ENCODE measurements at places on chromosomes 1 and 21.

- peak within 1 kb of the TSS; percentile 98 for H3K27ac ChIP-seq
- peak; percentile 72 for DNase-seq
- peaks cover 27% of the 10 kb centered on the region for H3K4me1 ChIP-seq
- H3K4me3 ChIP-seq, result peak within 1 kb of the TSS; percentile 89
- no peaks in the 10 kb centered on the region for H3K27me3 ChIP-seq
- no peaks in the 10 kb centered on the region for H3K36me3 ChIP-seq
These were observed at the start of gene PHTF1 for GRCh38 chr1:113759333-113760101. Gene PHTF1, minus strand, starts transcription at chr1:113759486. Its CDS starts 783 bp downstream, at chr1:113758703.

- no peak overlapping the region for H3K4me3 ChIP-seq
- H3K27ac ChIP-seq, result no peak overlapping the region
- H3K4me1 ChIP-seq, result no peaks in the 10 kb centered on the region
- no peak for DNase-seq
- H3K36me3 ChIP-seq, result no peaks in the 10 kb centered on the region
These were observed 600.6 kb downstream of the PTPRU start for GRCh38 chr1:29836651-29837646.

- H3K4me3 ChIP-seq, result no peak overlapping the region
- H3K36me3 ChIP-seq, result no peaks in the 10 kb centered on the region
- no peaks in the 10 kb centered on the region for H3K27me3 ChIP-seq
- no peaks in the 10 kb centered on the region for H3K4me1 ChIP-seq
- DNase-seq, result no peak
These were observed 41.1 kb downstream of the KCNJ6 start for GRCh38 chr21:37874904-37875780.

GRCh38 chr1:54003249-54003646 lies 14.7 kb downstream of the LDLRAD1 start:
- H3K27me3 ChIP-seq, result no peaks in the 10 kb centered on the region
- no peaks in the 10 kb centered on the region for H3K36me3 ChIP-seq

DNA sequence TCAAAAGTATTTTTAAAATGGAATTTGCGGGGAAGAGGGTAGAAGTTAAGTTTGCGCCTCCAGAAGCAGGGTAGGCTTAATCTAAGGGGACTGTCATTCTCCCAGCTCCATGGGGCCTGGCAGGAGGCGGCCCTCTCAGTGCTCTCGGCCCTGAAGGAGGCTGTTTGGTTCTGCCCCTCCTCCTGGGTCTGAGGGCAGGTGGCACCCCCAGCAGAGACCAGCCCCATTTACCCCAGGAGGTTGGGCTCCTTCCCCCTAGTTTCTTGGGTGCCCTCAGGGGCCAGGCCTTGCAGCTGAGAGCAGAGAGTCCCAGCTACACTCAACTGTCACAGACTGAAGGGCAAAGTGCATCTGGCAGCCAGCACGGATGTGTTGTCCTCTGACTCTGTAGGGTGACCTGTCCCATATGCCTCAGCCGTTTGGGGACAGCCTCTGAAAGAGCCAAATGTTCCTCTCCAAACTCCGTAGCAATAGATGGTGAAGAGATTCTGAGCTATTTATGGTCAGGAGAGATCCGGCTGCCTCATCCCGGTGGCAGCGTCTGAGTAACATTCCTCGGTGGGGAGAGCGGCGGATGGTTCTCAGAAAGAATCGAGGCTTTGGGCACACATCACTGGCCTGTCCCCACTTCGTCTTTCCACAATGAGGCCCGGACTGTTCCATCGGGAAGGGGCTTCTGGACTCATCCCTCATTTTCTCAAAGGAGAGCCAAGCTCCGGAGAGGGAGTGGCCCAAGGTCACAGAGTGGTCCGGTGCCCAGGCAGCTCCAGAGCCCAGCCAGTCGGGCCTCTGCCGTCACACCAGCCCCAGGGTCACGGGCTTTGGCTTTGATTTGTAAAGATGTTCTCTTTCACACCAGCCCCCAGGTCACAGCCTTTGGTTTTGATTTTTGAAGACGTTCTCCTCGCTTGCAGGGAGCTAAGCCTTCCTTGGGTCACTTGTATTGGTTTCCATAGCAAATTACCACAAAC lies 424.2 kb upstream of the VAMP3 start:
- no peaks in the 10 kb centered on the region for H3K27me3 ChIP-seq
- H3K4me3 ChIP-seq, result no peak overlapping the region
- H3K4me1 ChIP-seq, result no peaks in the 10 kb centered on the region
- no peak overlapping the region for H3K27ac ChIP-seq
- DNase-seq, result no peak
- no peaks in the 10 kb centered on the region for H3K36me3 ChIP-seq

DNA sequence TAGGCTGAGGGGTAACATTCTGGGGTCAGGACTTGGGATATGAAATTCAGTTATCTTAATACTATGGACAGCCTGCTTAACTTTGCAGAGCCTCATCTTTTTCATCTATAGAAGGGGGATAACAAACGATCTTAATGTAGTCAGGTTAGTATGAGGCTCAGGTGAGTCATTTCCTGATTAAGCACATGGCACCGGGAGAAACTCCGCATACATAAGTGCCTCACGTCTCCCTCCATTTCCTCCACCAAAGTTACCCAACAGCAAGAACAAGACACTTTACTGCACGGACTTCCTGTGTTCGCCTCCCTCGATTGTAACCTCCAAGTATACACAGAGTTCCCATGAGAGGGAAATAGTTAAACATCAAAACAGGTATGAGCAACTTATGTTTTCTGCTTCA lies 112.7 kb upstream of the COA6 start:
- no peaks in the 10 kb centered on the region for H3K36me3 ChIP-seq
- H3K4me3 ChIP-seq, result no peak overlapping the region
- H3K27me3 ChIP-seq, result no peaks in the 10 kb centered on the region
- no peak overlapping the region for H3K27ac ChIP-seq
- H3K4me1 ChIP-seq, result no peaks in the 10 kb centered on the region

GRCh38 chr1:80755944-80756343 lies 1044.8 kb upstream of the ADGRL2 start:
- H3K27me3 ChIP-seq, result no peaks in the 10 kb centered on the region
- H3K36me3 ChIP-seq, result no peaks in the 10 kb centered on the region
- H3K4me3 ChIP-seq, result no peak overlapping the region
- no peak for DNase-seq
- no peaks in the 10 kb centered on the region for H3K4me1 ChIP-seq
- no peak overlapping the region for H3K27ac ChIP-seq

GRCh38 chr1:13901039-13901438 lies 201.1 kb downstream of the PRDM2 start:
- H3K36me3 ChIP-seq, result no peaks in the 10 kb centered on the region
- H3K27me3 ChIP-seq, result no peaks in the 10 kb centered on the region

GRCh38 chr1:154989195-154989860 lies 4.1 kb upstream of the LENEP start:
- H3K27ac ChIP-seq, result no peak overlapping the region
- DNase-seq, result no peak
- H3K27me3 ChIP-seq, result no peaks in the 10 kb centered on the region
- H3K36me3 ChIP-seq, result peaks cover 57% of the 10 kb centered on the region
- peaks cover 22% of the 10 kb centered on the region for H3K4me1 ChIP-seq

- H3K4me1 ChIP-seq, result no peaks in the 10 kb centered on the region
- H3K4me3 ChIP-seq, result no peak overlapping the region
- H3K27ac ChIP-seq, result no peak overlapping the region
- no peaks in the 10 kb centered on the region for H3K36me3 ChIP-seq
These were observed 378.9 kb downstream of the HHAT start for GRCh38 chr1:210707300-210708240.

DNA sequence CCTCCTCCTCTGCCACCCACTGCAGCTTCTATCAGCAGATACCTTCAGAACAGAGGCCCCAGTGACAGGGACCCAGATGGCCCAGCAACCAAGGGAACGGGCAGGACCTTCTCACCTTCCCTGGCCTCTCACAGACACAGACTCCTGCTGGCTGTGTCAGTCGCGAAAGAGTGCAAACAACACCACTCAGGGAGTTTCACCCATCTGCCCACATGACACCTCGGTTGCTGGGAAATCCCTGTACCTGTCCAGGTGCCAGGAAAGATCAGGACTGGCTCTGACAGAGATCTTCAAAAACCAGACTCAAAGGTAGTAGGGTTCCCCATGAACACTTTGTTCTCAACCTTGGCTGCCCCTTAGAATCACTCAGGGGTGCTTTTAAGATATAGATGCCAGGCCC lies 83.5 kb upstream of the HIVEP3 start:
- no peak overlapping the region for H3K4me3 ChIP-seq
- no peak overlapping the region for H3K27ac ChIP-seq
- H3K4me1 ChIP-seq, result no peaks in the 10 kb centered on the region
- DNase-seq, result no peak

- H3K27me3 ChIP-seq, result no peaks in the 10 kb centered on the region
- H3K27ac ChIP-seq, result no peak overlapping the region
- no peaks in the 10 kb centered on the region for H3K36me3 ChIP-seq
- no peaks in the 10 kb centered on the region for H3K4me1 ChIP-seq
- no peak for DNase-seq
These were observed 165.3 kb downstream of the LRRC7 start for GRCh38 chr1:69733061-69733460.

DNA sequence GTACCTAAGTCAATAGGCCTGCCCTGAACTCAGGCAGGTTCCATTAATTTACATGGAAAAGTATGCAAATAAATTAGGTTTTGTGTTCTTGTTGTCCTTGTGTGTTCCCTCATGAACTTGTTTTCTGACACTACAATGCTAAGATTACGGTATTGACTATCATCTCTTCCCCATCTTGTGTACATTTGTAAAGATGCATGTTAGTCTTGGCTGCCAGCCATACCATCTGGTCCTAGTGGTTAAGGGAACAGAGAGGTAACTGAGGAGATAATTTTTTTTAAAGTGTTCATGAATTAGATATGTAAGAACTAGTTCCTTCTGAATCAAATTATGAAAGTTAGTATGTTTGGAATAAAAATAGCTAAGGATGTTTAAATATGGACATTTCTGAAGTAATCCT lies 167.6 kb upstream of the ADAMTS5 start:
- H3K27ac ChIP-seq, result no peak overlapping the region
- H3K4me1 ChIP-seq, result no peaks in the 10 kb centered on the region
- no peaks in the 10 kb centered on the region for H3K36me3 ChIP-seq
- DNase-seq, result peak; percentile 30
- no peaks in the 10 kb centered on the region for H3K27me3 ChIP-seq
- no peak overlapping the region for H3K4me3 ChIP-seq

DNA sequence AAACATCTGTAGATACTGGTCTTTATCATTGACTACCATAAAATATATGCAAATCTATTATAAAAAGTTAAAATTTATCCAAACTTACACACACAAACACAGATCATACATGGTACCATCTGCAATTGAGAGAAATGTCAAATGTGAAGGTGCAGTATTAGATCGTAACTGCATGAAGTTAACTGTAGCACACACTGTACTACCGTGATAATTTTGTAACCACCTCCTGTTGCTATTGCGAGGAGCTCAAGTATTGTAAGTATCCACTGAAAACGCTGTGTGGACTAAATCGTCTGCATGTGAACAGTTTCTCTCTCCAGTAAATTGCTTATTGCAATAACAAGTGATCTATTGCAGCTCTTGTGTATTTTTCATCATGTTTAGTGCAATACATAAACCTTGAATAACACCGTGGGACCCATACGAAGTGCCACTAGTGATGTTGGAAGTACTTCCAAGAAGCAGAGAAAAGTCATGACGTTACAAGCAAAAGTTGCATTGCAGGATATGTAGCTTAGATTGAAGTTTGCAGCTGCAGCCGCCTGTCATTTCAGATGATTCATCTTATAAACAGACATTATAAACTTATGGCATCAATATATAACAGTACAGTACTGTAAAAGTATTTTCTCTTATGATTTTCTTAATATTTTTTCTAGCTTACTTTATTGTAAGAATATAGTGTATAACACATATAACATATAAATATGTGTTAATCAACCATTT lies 172.9 kb downstream of the SDCCAG8 start:
- no peak overlapping the region for H3K4me3 ChIP-seq
- H3K27ac ChIP-seq, result no peak overlapping the region
- no peak for DNase-seq
- H3K36me3 ChIP-seq, result peaks cover 28% of the 10 kb centered on the region

DNA sequence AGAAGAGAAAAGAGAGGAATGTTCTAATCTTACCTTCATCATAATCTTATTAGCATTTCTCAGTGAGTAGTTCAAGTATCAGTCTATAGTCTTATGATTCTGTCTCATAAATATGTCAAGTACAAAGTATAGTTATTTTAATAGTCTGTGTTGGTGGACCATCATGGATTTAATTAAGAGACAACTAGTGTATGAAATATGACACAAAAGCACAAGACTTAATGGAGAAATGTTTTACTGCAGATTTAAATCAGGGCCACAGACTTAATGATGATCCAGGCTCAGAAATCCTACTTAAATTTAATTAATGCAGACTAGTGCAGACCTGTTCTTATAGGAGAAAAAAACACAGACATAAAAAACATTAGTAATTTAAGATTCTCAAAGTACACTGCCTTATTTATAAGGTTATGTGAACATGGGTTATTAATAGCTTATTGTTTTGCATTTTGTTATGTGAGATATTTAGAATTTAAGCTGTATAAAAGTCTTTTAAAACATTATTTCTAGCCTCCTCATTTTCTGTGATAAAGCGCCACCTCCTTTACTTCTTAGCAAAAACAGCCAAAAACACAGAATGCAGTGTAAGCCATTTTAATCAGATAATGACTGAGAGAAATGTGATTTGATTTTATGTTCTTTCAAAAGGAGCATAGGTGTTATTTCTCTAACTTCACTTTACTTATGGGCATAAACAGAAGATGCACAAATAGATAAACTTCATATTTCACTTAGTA lies 255.0 kb upstream of the SNX7 start:
- H3K4me3 ChIP-seq, result no peak overlapping the region
- no peak for DNase-seq
- H3K4me1 ChIP-seq, result no peaks in the 10 kb centered on the region
- H3K27ac ChIP-seq, result no peak overlapping the region
- no peaks in the 10 kb centered on the region for H3K27me3 ChIP-seq

DNA sequence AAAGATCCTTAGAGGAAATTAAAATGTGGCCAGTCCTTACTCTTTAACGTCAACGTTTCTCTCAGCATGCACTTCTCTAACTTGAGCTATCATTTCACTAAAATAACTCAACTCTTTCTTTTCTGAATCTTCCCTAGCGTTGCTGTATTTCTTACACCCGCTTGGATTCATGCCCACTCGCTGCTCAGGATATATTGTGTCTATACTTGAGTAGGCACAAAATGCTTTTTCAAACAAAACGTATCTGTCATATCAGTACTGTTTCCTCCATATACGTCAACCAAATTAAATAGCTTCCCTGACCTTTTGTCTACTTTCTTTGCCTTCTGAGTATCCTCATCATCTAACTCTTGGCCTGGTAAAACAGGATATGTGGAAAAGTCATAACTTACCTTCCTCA lies 549.7 kb downstream of the SMYD3 start:
- no peak overlapping the region for H3K4me3 ChIP-seq
- H3K27ac ChIP-seq, result no peak overlapping the region
- H3K36me3 ChIP-seq, result no peaks in the 10 kb centered on the region
- DNase-seq, result peak; percentile 20
- H3K4me1 ChIP-seq, result peaks cover 5% of the 10 kb centered on the region
